ENCODE measurements at places on chromosomes 4 and X.

GRCh38 chr4:166602068-166602467, 632.2 kb downstream of the SPOCK3 start:
- no peak overlapping the region for H3K27ac ChIP-seq
- no peak overlapping the region for H3K4me3 ChIP-seq
- H3K27me3 ChIP-seq, result no peaks in the 10 kb centered on the region
- no peaks in the 10 kb centered on the region for H3K4me1 ChIP-seq

DNA sequence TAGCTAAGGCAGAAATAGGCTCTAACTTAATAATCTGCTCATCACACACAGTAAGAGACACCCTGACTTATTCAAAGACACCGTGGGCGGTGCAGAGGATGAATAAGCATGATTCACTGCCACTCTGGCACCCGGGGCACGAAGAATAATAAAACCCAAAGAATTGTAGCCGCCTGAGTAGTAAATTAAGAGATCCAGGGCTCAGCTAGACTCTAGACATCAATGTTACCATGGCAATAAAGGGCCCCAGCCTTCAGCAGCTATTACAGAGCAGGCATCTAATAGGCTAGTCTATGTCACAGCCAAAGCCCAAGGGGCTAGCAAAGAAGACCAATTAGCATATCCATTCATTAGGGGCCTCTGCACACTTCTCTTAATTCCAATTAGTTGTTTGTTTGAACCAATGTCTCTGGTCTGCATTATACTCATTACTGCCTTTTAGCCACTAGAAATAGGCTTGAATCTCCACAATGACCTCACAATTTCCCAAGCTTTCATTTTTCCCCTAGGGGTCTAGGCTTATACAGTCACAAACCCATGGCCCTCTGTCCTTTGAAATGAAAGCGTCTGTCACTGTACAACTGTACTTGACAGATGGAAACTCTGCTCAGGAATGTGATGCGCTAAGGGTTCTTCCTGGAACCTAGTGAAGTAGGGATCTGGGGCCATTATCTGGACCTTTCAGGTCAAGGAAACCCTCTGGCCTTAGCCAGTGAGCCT, 3.0 kb upstream of the ATP1B4 start:
- H3K27ac ChIP-seq, result no peak overlapping the region
- no peaks in the 10 kb centered on the region for H3K4me1 ChIP-seq
- DNase-seq, result no peak
- H3K27me3 ChIP-seq, result no peaks in the 10 kb centered on the region

DNA sequence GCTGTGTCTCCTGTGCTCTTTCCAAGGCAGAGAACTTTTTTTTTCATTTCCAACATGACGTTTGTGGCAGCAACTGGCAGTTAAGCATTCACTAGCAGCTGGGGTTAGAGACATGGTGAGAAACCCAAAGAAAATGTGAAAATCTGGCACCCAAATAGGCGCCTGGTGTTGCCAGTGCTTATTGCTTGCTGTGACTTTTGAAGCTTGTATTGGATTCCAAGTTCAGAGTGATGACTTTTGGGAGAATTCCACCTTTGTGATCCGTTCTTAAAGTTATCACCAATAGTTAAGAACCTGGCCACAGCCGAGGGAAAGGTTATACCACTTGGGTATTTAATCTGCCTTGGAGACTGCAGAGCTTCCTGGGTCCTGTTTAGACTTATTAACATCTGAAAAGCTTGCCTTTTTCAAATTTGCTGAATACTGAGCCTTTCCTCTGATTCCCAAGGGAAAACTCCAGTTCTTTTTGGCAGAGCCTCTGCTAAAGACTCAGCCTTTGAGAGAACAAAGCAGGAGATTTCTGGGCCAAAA, 101.0 kb downstream of the OPHN1 start:
- no peaks in the 10 kb centered on the region for H3K27me3 ChIP-seq
- H3K4me3 ChIP-seq, result no peak overlapping the region
- H3K36me3 ChIP-seq, result no peaks in the 10 kb centered on the region

- H3K27me3 ChIP-seq, result no peaks in the 10 kb centered on the region
- H3K4me1 ChIP-seq, result no peaks in the 10 kb centered on the region
- no peak overlapping the region for H3K27ac ChIP-seq
- DNase-seq, result no peak
Measured at GRCh38 chr4:7726665-7727413, 212.8 kb downstream of the AFAP1 start.

- H3K27me3 ChIP-seq, result no peaks in the 10 kb centered on the region
- peaks cover 8% of the 10 kb centered on the region for H3K4me1 ChIP-seq
- no peaks in the 10 kb centered on the region for H3K36me3 ChIP-seq
- H3K4me3 ChIP-seq, result no peak overlapping the region
- no peak overlapping the region for H3K27ac ChIP-seq
- no peak for DNase-seq
Measured at GRCh38 chr4:118682928-118683327, 2.3 kb upstream of the METTL14 start.

DNA sequence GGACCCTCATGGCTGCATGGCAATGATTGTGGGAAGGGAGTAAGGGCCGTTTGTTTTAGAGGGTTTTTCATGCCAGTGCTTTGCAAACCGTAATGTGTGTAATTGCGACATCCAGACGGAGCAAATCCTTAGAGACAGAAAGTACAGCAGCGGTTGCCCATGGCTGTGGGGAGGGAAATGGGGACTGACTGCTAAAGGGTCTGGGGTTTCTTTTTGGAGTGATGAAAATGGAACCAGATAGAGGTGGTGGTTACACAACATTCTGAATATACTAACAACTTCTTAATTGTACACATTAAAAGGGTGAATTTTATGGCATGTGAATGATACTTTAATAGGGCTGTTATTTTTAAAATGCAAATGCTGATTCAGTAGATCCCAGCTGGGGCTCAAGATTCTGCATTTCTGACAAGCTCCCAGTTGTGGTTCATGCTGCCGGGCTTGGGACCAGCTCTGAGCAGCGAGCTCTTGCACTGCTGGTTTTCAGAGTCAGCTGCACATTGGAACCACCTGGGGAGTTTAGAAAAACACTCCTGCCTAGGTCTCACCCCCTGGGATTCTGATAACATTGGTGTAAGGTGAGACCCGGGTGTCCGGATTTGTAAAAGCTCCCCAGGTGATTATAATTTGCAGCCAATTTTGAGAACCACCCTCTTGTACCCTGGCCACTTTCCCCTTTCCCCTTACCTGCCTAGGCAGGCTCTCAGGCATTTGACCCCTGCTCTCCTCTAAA, 47.7 kb downstream of the PRPS1 start:
- no peaks in the 10 kb centered on the region for H3K36me3 ChIP-seq
- DNase-seq, result no peak
- H3K4me1 ChIP-seq, result peaks cover 60% of the 10 kb centered on the region
- H3K4me3 ChIP-seq, result peak overlapping the region; percentile 44

GRCh38 chr4:74446193-74446868, 1.4 kb downstream of the AREG start:
- H3K4me1 ChIP-seq, result peaks cover 10% of the 10 kb centered on the region
- DNase-seq, result no peak
- H3K27ac ChIP-seq, result no peak overlapping the region
- no peaks in the 10 kb centered on the region for H3K36me3 ChIP-seq
- H3K4me3 ChIP-seq, result no peak overlapping the region
- no peaks in the 10 kb centered on the region for H3K27me3 ChIP-seq

DNA sequence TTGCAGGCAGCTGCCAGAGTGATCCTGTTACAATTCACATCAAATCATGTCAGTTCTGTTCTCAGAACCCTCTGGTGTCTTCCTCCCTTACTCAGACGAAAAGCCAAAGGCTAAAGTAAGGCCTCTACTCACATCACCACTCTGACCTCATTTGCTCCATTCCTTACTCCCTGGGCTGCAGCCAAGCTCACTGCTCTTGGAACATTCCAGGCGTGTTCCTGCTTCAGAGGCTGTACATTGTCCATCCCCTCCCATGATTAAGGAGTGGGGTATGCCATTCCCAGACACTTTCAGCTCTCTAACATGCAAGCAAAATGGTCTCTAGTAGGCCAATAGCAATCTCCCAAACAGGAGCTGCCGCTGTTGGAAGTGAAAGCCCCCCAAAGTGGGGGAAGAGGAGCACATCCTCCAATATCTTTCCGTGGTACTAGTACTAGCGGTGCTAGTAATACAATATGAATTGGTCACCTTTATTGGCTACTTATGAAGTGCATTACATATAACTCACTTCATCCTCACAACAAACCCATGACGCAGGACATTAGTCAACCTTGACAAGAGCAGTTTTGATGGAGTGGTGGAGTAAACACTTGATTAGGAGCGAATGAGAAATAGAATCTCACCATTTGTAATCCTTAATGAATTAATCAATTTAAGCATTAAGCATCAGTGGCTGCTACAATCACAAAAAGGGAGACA, 15.0 kb downstream of the GAB3 start:
- H3K4me3 ChIP-seq, result no peak overlapping the region
- no peaks in the 10 kb centered on the region for H3K27me3 ChIP-seq
- H3K4me1 ChIP-seq, result peaks cover 39% of the 10 kb centered on the region
- no peak for DNase-seq

GRCh38 chr4:72954811-72955210, 114.7 kb downstream of the COX18 start:
- no peaks in the 10 kb centered on the region for H3K36me3 ChIP-seq
- no peak for DNase-seq
- no peak overlapping the region for H3K4me3 ChIP-seq
- no peaks in the 10 kb centered on the region for H3K27me3 ChIP-seq
- no peaks in the 10 kb centered on the region for H3K4me1 ChIP-seq

All from effector memory CD4-positive, alpha-beta T cell (primary cell).